Tibial nerve (tissue), 4 donors: ENCODE measurements at places on chromosomes 16 and 17. TPM values are rescaled to one million over a fixed set of nuclear protein-coding genes. Genes with fewer than 3 reads are reported as not detected.
A peak's percentile ranks its signal among the peaks of the same experiment; 100 is the strongest.

DNA sequence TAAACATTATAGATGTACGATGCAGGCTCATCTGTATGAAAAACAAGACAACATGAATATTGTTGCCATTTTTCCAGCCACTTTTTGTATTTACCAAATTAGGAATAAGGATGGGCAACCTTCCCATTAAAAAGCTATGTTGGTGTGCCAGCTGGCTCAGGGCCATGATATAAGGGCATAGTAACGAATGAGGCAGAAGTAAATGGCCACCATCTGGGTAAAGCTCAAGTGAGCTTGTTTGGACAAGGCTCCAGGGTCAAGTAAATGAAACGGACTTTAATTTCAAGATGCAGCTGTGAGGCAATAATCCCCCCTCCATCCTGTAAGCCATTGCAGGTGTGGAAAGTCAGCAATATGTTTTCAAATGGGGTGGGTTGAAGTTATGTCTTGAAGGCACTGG is 930.9 kb upstream of the CDH8 start:
- H3K27me3 ChIP-seq: no peaks in the 10 kb centered on the region
- H3K36me3 ChIP-seq: no peaks in the 10 kb centered on the region
- no peak overlapping the region for H3K27ac ChIP-seq
- H3K4me3 ChIP-seq: no peak overlapping the region
- H3K4me1 ChIP-seq: no peaks in the 10 kb centered on the region
- DNase-seq: no peak

DNA sequence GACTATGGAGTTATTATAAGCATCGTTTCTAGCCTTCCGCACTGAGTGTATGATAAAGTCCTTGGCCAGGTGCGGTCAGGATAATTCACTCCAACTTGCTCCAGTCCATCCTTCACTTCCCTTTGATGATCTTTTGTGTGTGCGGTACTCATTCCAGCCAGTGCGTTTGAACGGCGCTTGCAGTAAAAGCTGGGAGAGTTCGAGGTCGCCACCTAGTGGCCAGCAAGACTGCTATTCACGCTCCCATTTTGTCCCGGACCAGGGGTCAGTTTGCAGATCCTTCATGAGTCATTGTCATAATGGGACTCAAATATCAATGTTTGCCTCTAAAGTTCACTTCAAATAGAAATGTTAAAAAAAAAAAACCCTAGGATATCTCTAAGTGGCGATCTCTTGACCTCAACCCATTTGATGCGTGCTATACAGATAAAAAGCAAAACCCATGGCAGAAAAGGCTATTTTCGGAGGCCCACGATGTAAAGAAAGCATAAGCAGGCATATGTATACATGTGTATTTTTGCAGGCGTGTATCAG is 417.1 kb downstream of the TMEM114 start:
- H3K36me3 ChIP-seq: no peaks in the 10 kb centered on the region
- DNase-seq: no peak
- H3K4me3 ChIP-seq: no peak overlapping the region
- H3K27me3 ChIP-seq: no peaks in the 10 kb centered on the region
- H3K4me1 ChIP-seq: no peaks in the 10 kb centered on the region

DNA sequence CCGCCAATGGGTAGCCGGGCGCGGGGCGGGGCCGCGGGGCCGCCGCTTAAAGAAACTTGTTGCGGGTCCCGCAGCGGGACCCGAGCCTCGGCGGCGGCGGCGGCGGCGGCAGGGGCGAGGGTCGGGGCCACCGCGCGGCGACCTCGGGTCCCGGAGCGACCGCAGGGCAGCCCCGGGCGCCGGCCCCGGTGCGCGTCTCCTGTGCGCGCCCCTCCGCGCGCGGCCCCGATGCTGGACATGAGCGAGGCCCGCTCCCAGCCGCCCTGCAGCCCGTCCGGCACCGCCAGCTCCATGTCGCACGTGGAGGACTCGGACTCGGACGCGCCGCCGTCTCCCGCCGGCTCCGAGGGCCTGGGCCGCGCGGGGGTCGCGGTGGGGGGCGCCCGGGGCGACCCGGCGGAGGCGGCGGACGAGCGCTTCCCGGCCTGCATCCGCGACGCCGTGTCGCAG is at the start of gene SOX8:
Gene SOX8, plus strand, starts transcription at position 76 of the 450 bp plus-strand sequence. Its CDS starts 153 bp downstream, at position 229.
- peak within 1 kb of the TSS; percentile 71 for H3K27ac ChIP-seq
- peaks cover 78% of the 10 kb centered on the region for H3K4me1 ChIP-seq
- H3K36me3 ChIP-seq: no peaks in the 10 kb centered on the region
- peaks cover 34% of the 10 kb centered on the region for H3K27me3 ChIP-seq

Gene NPIPB9
- 15.9 TPM for total RNA-seq

DNA sequence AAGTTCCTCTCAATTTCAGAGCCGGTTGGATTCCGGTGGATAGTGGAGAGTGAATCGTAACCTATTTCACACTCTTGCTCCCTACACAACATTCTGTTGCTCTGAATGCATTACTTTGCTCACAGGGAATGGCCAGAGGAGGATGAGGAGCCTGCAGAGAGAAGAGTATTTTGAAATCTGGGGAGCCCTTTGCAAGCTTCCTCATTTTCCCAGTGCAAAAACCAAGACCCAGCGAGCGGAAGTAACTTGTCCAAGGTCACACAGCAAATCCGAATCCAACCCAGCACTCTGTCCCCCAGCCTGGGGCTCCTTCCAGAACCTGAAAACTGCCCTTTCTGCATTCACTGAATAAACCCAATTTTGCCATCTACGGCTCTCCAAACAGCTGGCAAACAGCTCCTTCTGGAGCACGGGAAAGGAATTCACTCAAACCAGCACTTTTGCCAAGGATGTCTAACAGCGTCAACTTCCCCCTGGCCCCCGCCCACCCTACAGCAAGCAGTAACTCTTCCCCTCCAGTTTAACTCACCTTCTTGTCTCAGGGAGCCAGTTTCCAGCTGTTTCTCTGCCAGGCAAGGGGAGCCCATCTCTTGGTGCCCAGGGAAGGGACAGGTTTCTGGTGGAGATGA is 557 bp downstream of the KCNG4 start:
- no peaks in the 10 kb centered on the region for H3K4me1 ChIP-seq
- no peak overlapping the region for H3K4me3 ChIP-seq
- H3K27ac ChIP-seq: no peak overlapping the region
- no peak for DNase-seq
- H3K36me3 ChIP-seq: no peaks in the 10 kb centered on the region

GRCh38 chr17:9517396-9517795 is 58.2 kb downstream of the STX8 start:
- no peaks in the 10 kb centered on the region for H3K27me3 ChIP-seq
- peaks cover 5% of the 10 kb centered on the region for H3K36me3 ChIP-seq
- no peak for DNase-seq
- H3K4me3 ChIP-seq: no peak overlapping the region

Gene ARHGAP23
- total RNA-seq: 64.2 TPM

DNA sequence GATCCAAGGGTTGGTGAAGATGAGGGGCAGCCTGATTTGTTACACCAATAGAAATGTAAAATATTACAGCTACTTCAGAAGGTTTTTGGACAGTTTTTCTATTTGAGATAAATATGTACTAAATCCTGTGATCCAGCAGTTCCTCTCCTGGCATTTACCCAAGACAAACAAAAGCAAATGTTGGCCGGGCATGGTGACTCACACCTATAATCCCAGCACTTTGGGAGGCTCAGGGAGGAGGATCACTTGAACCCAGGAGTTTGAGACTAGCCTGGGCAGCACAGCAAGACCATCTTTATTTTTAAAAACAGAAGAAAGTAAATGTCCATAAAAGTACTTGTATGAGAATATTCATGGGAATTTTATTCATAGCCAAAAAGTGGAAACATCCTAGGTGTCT is 64.8 kb upstream of the MRC2 start:
- no peak overlapping the region for H3K4me3 ChIP-seq
- no peak for DNase-seq
- no peaks in the 10 kb centered on the region for H3K36me3 ChIP-seq
- H3K27me3 ChIP-seq: no peaks in the 10 kb centered on the region
- no peak overlapping the region for H3K27ac ChIP-seq

DNA sequence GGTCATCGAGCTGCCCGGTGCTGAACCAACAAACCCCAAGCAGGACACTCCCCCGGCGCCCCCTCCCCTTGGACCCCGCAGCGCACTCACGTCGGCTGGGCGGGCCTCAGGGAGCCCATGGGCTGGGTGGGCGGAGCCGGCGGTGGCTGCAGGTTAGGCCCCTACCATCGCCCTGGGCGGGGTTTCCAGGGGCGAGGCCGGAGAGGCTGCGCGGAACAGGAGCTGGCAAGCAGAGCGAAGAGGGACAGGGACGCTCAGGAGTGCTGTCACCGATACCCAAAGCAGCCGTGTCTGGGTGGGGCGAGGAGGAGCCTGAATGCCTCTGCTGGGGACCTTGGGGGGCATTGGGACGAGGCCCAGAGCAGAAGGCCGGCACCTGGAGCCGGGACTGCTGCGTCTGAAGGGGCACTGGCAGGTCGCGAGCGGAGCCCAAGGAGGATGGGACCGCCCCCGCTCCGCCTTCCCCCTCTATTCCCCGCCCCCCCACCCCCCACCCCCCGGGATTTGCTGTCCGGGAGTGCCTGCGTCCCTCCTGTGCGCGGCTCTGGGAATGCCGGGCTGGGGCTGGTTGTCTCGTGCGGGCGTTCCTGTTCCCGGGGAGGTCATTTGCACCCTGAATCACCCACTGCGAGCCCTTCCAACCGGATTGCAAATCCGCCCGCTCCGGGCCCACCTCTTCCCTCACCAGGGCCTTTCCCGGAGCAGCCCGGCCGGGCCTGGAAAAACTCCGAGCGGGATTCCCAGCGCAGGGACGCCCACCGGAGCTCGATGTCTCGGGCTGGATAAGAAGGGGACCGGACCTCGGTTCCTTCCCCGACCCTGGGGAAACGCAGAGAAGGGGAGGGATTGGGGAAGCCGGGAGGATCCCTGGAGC is 902 bp downstream of the ARHGAP27 start:
- no peaks in the 10 kb centered on the region for H3K36me3 ChIP-seq
- H3K27ac ChIP-seq: no peak overlapping the region
- H3K4me3 ChIP-seq: peak overlapping the region; percentile 50
- no peak for DNase-seq
- H3K4me1 ChIP-seq: peaks cover 57% of the 10 kb centered on the region
- no peaks in the 10 kb centered on the region for H3K27me3 ChIP-seq

GRCh38 chr16:27771201-27771910 is 221.4 kb downstream of the KATNIP start:
- H3K27me3 ChIP-seq: no peaks in the 10 kb centered on the region
- DNase-seq: no peak
- no peaks in the 10 kb centered on the region for H3K36me3 ChIP-seq
- no peaks in the 10 kb centered on the region for H3K4me1 ChIP-seq
- no peak overlapping the region for H3K27ac ChIP-seq

GRCh38 chr16:56576585-56577299 is 11.9 kb downstream of the MT4 start:
- H3K4me3 ChIP-seq: no peak overlapping the region
- peak; percentile 40 for DNase-seq
- H3K4me1 ChIP-seq: no peaks in the 10 kb centered on the region
- H3K36me3 ChIP-seq: no peaks in the 10 kb centered on the region
- H3K27me3 ChIP-seq: no peaks in the 10 kb centered on the region
- H3K27ac ChIP-seq: no peak overlapping the region

- H3K27ac ChIP-seq: no peak overlapping the region
- peaks cover 7% of the 10 kb centered on the region for H3K4me1 ChIP-seq
- H3K4me3 ChIP-seq: no peak overlapping the region
- no peaks in the 10 kb centered on the region for H3K27me3 ChIP-seq
These were observed 9.8 kb upstream of the JUP start for GRCh38 chr17:41796121-41796895.

DNA sequence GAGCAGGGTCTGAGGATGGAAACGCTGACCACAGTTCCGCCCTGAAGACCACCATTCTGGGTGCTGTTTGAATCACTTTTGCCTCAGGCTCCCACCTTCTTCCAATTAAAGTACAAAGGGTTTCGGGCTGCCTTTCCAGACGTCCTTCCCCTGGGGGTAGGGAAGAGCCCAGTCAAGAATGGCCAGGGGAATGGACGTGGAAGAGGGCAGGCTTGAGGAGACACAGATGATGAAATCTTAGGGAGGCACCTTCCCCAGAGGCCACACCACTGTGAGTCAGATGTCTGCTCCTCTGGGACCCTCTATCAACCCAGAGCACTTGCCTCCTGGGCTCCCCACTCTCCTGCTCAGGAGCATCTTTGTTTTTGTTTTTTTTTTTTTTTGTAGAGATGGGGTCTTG is 27.5 kb upstream of the MTSS2 start:
- H3K36me3 ChIP-seq: no peaks in the 10 kb centered on the region
- no peaks in the 10 kb centered on the region for H3K27me3 ChIP-seq
- no peak overlapping the region for H3K4me3 ChIP-seq
- H3K4me1 ChIP-seq: peaks cover 24% of the 10 kb centered on the region
- no peak overlapping the region for H3K27ac ChIP-seq
- no peak for DNase-seq

DNA sequence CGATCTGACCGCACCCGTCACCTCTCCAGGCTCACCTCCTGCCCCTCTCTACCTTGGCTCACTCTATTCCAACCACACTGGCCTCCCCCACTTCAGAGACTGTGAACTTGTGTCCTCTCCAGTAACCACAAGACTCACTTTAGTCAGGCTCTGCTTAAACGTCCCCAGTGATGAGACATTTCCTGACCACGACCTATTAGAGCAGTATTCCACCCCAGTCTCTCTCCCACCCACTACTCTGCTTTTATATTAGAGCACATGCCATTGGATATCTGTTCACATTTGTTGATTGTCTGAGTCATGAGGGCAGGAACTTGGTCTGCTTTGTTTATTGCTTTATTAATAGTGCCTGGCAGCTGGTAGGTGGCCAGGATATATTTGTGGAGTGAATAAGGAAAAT is 20.1 kb downstream of the COX11 start:
- no peak overlapping the region for H3K4me3 ChIP-seq
- H3K27ac ChIP-seq: no peak overlapping the region
- H3K27me3 ChIP-seq: no peaks in the 10 kb centered on the region

DNA sequence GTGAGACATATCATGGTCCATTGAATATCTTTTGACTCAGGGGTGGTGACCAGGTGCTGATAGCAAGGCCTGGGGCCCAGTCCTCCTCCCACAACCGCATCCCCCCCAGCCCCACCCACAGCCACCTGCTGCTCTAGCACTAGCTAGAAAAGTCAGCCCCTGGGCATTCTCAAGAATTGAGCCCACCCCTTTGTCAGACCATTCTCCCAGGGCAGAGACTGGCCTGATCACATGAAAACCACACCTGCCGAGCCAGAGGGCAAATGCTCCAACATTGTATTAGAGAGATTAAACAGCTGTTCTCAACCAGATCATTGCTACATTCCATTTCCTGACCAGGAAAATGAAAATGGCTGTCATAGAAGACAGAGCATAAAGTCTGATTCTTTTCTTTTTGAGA is 62.4 kb downstream of the RAB11FIP4 start:
- DNase-seq: no peak
- H3K36me3 ChIP-seq: no peaks in the 10 kb centered on the region
- H3K4me3 ChIP-seq: no peak overlapping the region
- H3K4me1 ChIP-seq: no peaks in the 10 kb centered on the region
- H3K27ac ChIP-seq: no peak overlapping the region

- no peak overlapping the region for H3K27ac ChIP-seq
- H3K36me3 ChIP-seq: peaks cover 8% of the 10 kb centered on the region
These were observed 21.2 kb upstream of the CYTH1 start for GRCh38 chr17:78803186-78803845.

Gene BRICD5
- total RNA-seq: 203 TPM

- DNase-seq: no peak
- H3K27ac ChIP-seq: no peak overlapping the region
- H3K27me3 ChIP-seq: no peaks in the 10 kb centered on the region
- H3K4me1 ChIP-seq: no peaks in the 10 kb centered on the region
- H3K4me3 ChIP-seq: no peak overlapping the region
These were observed 12.4 kb downstream of the RAP1GAP2 start for GRCh38 chr17:2808367-2809335.

Gene ATAD5
- total RNA-seq: 1.7 TPM
